ENCODE measurements at places on chromosomes 16 and 17. TPM values are rescaled to one million over a fixed set of nuclear protein-coding genes. Genes with fewer than 3 reads are reported as not detected.

CPHXL2 gene
- not detected for total RNA-seq

PDXDC1 gene
- 41.2 TPM for total RNA-seq

SEZ6 gene
- not detected for total RNA-seq

ENPP7 gene
- not detected for total RNA-seq

KRTAP4-4 gene
- not detected for total RNA-seq

C16orf46 gene
- not detected for total RNA-seq
